GM10248 (cell line): ENCODE measurements at places on chromosomes 4 and X.

- DNase-seq: no peak
Measured at GRCh38 chr4:77651820-77652219, 46.2 kb downstream of the CXCL13 start.

DNA sequence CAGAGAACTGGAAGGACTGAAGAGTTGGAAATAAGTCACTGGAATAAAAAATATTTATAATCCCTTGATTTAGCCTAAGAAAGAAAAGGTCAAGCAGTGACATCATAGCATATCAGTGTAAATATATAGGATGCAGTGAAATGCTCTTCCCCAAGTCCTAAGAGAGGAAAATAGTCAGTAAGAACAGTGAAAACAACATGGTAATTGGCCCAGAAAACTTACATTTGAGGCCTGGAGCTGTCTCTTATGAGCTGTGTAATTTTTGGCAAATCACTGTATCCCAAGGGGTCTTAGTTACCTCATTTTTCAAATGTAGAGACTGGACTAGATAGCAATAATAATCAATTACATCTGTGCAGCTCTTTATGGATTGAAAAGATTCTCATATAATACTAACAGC is 255.7 kb upstream of the AR start:
- no peak for DNase-seq

DNA sequence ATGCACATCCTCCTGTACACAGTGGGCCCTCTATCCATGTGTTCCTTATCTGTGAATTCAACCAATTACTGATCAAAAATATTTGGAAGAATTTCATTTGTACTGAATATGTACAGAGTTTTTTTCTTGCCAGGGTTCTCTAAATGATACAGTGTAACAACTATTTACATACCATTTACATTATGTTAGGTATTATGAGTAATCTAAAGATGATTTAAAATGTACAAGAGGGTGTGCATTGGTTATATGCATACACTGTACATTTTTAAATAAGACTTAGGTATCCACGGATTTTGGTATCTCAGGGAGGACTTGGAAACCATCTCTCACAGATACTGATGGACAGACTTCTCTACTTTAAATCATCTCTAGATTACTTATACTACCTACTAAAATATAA is 1333.9 kb downstream of the PCDH18 start:
- no peak for DNase-seq

DNA sequence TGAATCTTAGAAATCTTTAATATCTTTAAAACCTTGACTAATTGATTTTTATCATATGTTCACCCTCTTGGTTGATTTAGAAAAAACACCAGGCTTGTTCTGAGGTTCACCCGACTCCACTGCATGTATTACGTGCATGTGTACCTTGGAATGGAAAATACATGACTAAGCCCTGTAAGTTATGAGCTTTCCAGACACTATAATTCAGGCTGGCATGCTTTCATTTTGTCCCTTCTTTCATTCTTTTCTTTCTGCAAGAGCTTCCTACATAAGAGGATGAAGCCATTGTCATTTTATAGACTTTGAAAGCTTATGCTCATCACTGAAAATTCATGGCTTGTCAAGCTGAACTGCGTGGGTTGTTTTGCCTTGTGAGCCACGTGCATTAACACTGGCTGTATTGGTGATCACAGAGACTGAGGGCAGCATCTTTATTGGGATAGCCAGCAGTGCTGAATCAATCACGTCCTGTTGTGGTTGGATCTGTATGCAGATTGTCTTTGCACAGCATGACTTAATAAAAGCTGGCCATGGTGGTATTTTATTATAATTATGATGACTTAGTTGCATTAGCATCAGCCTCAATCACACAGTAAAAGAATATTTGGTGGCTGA is 141.9 kb downstream of the SLIT2 start:
- DNase-seq: no peak

GRCh38 chr4:152696764-152697261 is 17.0 kb upstream of the TMEM154 start:
- DNase-seq: peak; percentile 84

DNA sequence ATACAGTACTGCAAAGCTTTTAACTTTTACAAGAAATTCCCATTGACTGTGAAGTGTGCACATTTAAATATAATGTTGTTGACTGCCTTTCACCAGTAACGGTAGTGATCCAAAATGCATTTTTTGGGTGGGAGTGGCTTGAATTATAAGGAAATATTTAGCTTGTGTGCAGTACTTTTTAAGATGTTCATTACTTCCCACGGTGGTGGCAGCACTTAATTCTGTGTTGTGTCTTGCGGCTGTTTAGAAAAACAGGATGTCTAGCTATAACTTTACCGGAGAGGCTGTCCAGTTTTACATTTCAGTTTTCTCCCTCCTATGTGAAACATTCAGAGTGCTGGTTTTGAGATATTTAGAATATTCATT is 1.7 kb downstream of the TMEM131L start:
- DNase-seq: no peak

DNA sequence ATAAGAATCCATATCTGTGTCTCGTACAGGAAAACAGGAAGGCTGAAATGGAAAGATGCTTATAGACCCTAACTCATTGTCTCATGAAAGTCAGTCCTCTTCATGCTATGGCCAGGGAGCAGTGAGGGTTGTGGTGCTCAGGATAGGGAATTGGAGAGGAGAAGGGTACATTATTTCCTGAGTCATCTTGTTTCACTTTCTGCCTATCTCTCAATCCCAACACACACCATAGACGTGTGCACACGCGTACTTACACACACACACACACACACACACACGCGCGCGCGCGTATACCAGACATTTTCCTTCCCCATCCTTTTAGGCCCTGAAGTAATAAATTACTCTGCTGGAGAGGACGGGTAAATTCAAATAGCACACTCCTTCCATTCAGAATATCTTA is 53.7 kb upstream of the PRRG3 start:
- no peak for DNase-seq

GRCh38 chr4:181078196-181078595 is 1165.0 kb upstream of the TENM3 start:
- no peak for DNase-seq

GRCh38 chr4:40933272-40934053 is 183.7 kb downstream of the NSUN7 start:
- DNase-seq: no peak

DNA sequence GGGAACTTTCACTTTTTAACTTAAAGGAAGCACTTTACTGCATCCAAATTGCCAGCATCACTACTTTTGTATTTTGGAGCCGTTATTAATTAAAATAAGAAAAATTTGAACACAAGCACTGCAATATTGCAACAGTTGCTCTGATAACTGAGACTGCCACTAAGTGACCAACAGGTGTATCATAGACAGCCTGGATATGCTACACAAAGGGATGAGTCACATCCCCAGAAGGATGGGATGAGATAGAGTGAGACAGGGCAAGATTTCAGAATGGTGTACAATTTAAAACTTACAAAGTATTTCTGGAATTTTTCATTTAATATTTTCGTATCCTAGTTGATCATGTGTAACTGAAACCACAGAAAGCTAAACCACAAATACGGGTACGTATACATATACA is 204.1 kb downstream of the MAPK10 start:
- DNase-seq: no peak

DNA sequence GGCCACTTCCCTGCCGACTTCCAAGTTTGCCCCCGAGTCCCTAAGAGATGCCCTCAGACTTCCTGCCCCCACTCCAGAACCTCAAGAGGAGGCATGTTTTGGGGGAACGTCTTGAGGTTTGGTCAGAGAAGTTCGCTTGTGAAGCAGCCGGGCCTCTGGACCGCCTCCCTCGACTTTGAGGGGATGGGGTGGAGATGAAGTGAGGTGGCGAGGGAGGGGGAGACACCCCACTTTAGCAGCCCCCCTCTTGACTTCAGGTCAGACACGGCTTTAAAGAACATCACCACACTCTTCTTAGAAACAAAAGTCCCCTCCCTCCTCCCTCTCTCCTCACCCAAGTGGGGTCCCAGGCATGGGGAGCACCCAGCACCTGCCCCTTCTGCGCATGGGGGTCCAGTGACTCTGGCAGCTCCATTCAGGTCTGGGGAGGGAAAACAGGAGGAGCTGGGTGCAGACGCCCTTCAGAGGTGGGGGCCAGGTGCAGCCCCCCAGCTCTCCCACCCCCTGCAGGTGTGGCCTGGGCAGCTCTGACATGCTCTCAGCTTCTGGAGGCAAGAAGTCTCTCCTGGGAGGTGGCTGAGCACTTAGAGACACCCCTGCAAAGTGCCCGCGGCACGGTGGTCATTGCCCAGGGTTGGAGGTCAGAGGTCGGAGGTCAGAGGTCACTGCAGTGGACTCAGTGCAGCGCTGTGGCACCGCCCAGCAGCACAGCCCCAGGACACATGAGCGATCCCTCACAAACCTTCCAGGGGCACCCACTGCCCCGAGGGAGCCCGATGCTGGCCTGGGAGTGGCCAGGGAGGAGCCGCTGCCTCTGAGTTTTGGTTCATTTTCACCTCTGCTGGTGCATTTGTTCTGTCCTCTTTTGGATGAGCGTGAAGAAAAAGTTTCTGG is 108.8 kb downstream of the CPZ start:
- DNase-seq: no peak

DNA sequence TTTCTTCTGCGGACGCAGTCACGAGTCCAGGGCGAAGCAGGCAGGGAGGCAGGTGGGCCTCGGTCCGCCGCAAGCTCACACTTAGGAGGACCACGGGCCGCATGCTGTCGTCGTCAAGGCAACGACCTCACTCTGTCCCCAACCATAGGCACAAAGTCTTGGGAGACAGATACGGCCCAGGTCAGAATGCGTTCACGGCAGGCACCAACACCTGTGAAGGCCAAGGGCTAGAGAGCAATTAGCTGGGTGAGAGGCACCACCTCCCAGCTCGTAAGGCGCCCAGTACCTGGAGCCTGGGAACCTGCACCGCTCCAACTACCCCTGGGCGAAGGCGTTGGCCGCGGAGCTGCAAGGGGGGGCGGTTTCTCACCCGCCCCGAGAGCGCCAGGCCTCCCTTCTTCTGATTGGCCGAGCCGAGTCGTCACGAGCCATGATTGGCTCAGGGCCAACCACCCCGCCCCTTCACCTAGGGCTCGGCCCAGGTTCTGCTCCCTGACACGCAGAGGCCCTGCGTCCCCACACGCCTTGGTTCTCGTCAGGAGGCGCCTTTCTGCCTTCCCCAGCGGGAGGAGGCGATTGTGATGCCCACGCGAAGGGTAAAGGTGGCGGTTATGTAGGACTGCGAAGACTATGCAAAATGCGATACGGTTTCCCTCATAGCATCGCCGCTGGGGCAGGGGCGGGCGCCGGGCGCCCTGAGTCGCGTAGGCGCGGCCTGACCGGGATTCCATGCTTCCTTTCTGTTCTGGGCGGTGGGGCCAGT is at the start of gene CDKL2:
TSS of gene CDKL2 (minus strand) at position 355 of the 763 bp plus-strand sequence. CDS start 4,540 bp downstream, outside the sequence.
- DNase-seq: peak; percentile 95

DNA sequence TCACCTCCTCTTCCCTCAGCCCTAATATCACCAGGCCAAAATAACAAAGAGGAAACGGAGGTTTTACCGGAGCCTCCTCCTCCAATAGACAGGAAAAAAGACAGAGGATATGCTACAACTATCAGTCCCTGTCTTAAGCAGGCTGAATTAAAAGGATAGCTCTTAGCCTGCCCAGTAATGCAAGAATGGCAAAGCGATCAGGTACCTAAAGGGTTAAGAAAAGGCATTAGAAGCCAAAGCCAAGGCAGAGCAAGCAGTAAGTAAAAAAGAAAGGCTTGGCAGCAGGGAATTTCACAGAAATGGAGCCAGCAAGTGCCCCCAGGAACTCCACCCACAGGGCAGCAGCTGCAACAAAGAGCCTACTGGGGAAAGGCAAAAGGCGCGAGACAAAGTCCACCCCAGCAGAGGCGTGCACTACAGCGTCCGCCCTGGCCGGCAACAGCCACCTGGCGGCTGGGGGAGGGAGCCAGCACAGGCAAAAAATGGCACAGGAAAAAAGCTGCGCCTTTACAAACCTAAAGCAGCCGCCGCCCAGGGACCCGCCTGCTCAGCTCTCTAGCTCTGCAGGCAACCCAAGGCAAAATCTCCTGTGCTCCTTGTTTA is 220.6 kb upstream of the ZC4H2 start:
- DNase-seq: no peak

DNA sequence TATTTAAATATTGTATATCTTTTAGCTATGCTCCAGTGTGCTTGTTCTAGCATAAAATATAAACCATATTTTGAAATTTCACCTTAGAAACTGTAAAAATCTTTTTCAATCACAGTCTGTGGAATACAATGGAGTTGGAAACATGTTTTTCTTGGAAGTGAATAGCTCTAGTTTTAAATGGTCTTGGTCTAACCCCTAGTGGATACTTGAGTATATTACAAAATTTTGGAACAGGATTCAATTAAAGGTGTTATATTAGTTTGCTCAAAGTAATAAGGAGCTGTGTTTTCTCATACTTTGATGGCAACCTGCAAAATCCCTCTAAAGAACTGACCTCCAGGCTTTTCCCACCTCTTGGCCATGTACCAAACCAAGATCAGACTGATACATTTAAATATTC is 48.2 kb downstream of the STK26 start:
- DNase-seq: no peak

DNA sequence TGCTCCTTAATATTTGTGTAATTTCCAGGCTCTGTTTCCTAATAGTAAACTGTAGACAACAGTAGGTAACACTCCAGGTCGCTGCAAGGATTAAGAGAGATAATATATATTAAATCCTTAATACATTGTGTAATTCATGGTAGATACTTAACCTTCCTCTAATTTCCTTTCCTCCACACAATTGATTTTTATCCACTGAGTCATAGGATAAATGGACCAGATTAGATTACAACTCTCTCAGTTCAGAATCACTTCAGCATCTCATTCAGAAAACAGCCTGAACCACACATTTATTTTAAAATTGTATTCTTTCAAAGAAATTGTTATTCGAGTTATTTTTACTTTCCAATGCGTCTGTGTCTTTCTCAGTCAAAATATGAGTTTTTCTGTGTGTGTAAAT is 17.1 kb downstream of the GK2 start:
- DNase-seq: no peak

- no peak for DNase-seq
Measured at GRCh38 chr4:183438458-183439113, 5.8 kb upstream of the CDKN2AIP start.

- no peak for DNase-seq
Measured at GRCh38 chr4:123667496-123667895, 270.9 kb downstream of the SPRY1 start.
